A375 (cell line): ENCODE measurements at places on chromosomes 5 and 9. TPM values are rescaled to one million over a fixed set of nuclear protein-coding genes. Genes with fewer than 3 reads are reported as not detected.

Gene CD14
- total RNA-seq = 0.30 and 0.66 TPM in 2 replicates

Gene FAM78A
- 6.7 and 6.9 TPM in 2 replicates for total RNA-seq

Gene C9orf153
- total RNA-seq = not detected in 2 replicates

Gene SOX30
- total RNA-seq = not detected in 2 replicates

Gene FEM1C
- 8.3 and 8.4 TPM in 2 replicates for total RNA-seq

Gene ADCY2
- total RNA-seq = 0.69 TPM in 1 of 2 replicates, not detected in the other

Gene SLC25A48
- total RNA-seq = not detected in 2 replicates

Gene C9orf43
- total RNA-seq = 0.42 and 0.45 TPM in 2 replicates

Gene FCN2
- not detected in 2 replicates for total RNA-seq

Gene EGFLAM
- total RNA-seq = 5.3 and 5.5 TPM in 2 replicates

Gene PGGT1B
- 16.2 and 16.7 TPM in 2 replicates for total RNA-seq

Gene SHROOM1
- total RNA-seq = 9.9 and 14.4 TPM in 2 replicates

Gene PDE6A
- total RNA-seq = 0.11 and 0.49 TPM in 2 replicates

Gene PHPT1
- total RNA-seq = 153 and 181 TPM in 2 replicates

Gene NKD2
- 0.49 and 0.72 TPM in 2 replicates for total RNA-seq

Gene FST
- total RNA-seq = 185 and 194 TPM in 2 replicates

Gene LCN1
- not detected in 2 replicates for total RNA-seq

Gene OR1Q1
- total RNA-seq = not detected in 2 replicates

Gene GRXCR2
- not detected in 2 replicates for total RNA-seq

Gene TPRN
- 14.6 and 16.1 TPM in 2 replicates for total RNA-seq

Gene CLPTM1L
- 254 and 276 TPM in 2 replicates for total RNA-seq

Gene NOXA1
- 0.56 and 1.2 TPM in 2 replicates for total RNA-seq

Gene LCN10
- 0.15 TPM in 1 of 2 replicates, not detected in the other for total RNA-seq

Gene OR2K2
- not detected in 2 replicates for total RNA-seq

Gene SLC28A3
- not detected in 2 replicates for total RNA-seq

Gene C9orf152
- not detected in 2 replicates for total RNA-seq

Gene CDKN2B
- not detected in 2 replicates for total RNA-seq

Gene SUSD3
- 0.41 and 0.72 TPM in 2 replicates for total RNA-seq

Gene LRRTM2
- 0.03 and 0.68 TPM in 2 replicates for total RNA-seq

Gene IFNA13
- not detected in 2 replicates for total RNA-seq

Gene ADAMTS2
- total RNA-seq = 0.19 and 0.58 TPM in 2 replicates

Gene PAEP
- 0.27 and 0.41 TPM in 2 replicates for total RNA-seq

Gene GRAMD2B
- total RNA-seq = 2.0 and 5.7 TPM in 2 replicates

Gene DOLK
- total RNA-seq = 15.7 and 19.6 TPM in 2 replicates

Gene MAP1B
- 21.7 and 27.6 TPM in 2 replicates for total RNA-seq

Gene RAPGEF6
- 16.3 and 20.0 TPM in 2 replicates for total RNA-seq

Gene MARCOL
- not detected in 2 replicates for total RNA-seq

Gene JAKMIP2
- total RNA-seq = 2.5 and 2.6 TPM in 2 replicates

Gene ARSK
- total RNA-seq = 10.0 and 11.0 TPM in 2 replicates

Gene MLANA
- not detected in 2 replicates for total RNA-seq

Gene ZDHHC11
- total RNA-seq = 15.5 and 16.0 TPM in 2 replicates

Gene ENG
- 13.6 and 14.7 TPM in 2 replicates for total RNA-seq
